ENCODE measurements at places on chromosomes 16 and 17. TPM values are rescaled to one million over a fixed set of nuclear protein-coding genes. Genes with fewer than 3 reads are reported as not detected.

- H3K27ac ChIP-seq = no peak overlapping the region
- DNase-seq = no peak
- no peaks in the 10 kb centered on the region for H3K27me3 ChIP-seq
- no peak overlapping the region for H3K4me3 ChIP-seq
- no peaks in the 10 kb centered on the region for H3K36me3 ChIP-seq
Measured at GRCh38 chr17:72004011-72004427, 116.8 kb upstream of the SOX9 start.

GRCh38 chr16:16100631-16101030, 122.7 kb downstream of the ABCC6 start:
- H3K27me3 ChIP-seq = no peaks in the 10 kb centered on the region
- no peak overlapping the region for H3K4me3 ChIP-seq
- DNase-seq = no peak
- H3K4me1 ChIP-seq = no peaks in the 10 kb centered on the region
- H3K36me3 ChIP-seq = no peaks in the 10 kb centered on the region

GRCh38 chr16:48958681-48959080, 323.0 kb downstream of the CBLN1 start:
- no peak for DNase-seq
- H3K4me3 ChIP-seq = no peak overlapping the region
- no peaks in the 10 kb centered on the region for H3K27me3 ChIP-seq
- no peak overlapping the region for H3K27ac ChIP-seq
- no peaks in the 10 kb centered on the region for H3K36me3 ChIP-seq

- no peaks in the 10 kb centered on the region for H3K36me3 ChIP-seq
- H3K27me3 ChIP-seq = no peaks in the 10 kb centered on the region
- H3K4me1 ChIP-seq = peaks cover 1% of the 10 kb centered on the region
Measured at GRCh38 chr16:9868606-9869149, 313.6 kb downstream of the GRIN2A start.

DNA sequence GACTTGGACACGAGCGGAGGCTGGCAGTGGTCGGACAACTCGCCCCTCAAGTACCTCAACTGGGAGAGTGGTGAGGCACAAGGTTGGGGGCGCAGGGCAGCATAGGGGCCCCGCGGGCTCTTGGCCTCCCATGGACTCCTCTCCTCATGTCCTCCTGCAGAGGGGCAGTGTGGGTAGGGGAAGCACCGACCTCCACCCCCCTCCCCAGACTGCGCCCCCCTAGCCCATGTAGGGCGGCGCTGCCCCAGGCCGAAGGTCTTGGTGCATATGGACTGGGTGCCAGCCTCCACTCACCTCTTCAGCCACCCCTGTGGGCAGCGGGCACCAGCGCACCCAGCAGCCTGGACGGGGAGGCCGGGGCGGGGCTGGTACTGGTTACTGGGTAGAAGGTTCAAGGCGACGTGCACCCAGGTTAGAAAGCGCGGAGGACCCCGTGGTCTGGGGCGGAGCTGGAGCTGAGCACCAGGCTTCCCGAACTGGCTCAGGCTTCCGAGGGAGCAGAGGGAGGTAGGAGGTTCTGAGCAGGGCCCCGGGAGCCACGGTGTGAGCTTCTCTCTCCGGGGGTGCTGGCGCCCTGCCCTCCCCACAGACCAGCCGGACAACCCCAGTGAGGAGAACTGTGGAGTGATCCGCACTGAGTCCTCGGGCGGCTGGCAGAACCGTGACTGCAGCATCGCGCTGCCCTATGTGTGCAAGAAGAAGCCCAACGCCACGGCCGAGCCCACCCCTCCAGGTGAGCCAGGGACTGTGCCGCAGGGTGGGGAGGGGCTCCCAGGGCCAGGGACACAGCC, 39.5 kb downstream of the MRC2 start:
- no peak for DNase-seq
- H3K27me3 ChIP-seq = no peaks in the 10 kb centered on the region
- H3K4me3 ChIP-seq = no peak overlapping the region
- H3K36me3 ChIP-seq = no peaks in the 10 kb centered on the region
- no peaks in the 10 kb centered on the region for H3K4me1 ChIP-seq
- no peak overlapping the region for H3K27ac ChIP-seq

DNA sequence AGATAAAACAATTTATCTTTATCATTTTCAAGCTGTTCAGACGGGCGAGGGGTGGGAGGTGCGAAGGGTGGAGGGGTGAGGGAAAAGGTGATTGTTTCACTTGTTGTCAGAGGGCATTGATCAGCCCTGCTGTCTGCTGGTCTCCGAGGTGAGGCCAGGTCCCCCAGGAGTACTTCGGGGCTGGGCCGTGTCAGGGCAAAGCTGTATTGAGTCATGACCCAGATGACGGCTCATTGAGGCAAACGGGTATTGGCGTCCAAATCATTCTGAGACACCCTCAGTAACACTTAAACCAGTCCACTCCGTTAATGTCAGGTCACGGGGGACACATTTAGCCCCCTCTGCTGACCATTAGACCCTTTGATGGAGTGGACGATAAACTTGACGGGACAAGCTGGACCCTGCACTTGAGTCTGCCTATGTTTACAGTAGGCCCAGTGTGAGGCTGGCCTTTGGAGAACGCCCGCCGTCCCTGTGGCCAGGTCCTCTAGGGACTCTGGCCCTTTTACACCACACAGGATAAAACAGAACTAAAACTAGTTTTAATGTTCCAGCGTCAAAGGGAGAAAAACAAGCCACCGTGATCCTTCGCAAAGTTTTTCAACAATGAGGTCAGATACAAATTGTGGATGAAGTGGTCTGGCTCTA, 502.2 kb upstream of the ZFHX3 start:
- H3K36me3 ChIP-seq = no peaks in the 10 kb centered on the region
- H3K4me1 ChIP-seq = peaks cover 34% of the 10 kb centered on the region
- H3K27me3 ChIP-seq = no peaks in the 10 kb centered on the region
- H3K27ac ChIP-seq = no peak overlapping the region

DNA sequence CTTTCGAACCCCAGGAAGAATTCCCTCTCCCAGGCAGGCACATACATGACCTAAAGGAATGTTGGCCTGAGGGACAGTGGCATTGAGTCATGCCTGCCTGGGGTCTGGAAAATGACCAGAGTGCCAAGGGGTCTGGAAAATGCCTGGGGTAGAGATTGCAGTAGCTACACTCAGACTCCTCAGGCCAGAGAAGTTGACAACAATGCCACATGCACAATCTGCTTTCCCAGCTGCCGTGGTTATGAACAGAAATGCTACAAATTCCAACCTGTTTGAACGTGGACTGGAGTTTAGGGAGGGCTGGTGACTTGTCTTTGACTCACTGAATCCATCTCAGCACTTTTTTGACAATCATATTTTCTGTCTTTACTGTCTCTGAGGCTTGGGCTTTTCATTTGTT, 250.0 kb downstream of the ABCC12 start:
- no peaks in the 10 kb centered on the region for H3K27me3 ChIP-seq
- H3K36me3 ChIP-seq = no peaks in the 10 kb centered on the region
- no peak overlapping the region for H3K27ac ChIP-seq
- no peaks in the 10 kb centered on the region for H3K4me1 ChIP-seq
- no peak overlapping the region for H3K4me3 ChIP-seq

- no peaks in the 10 kb centered on the region for H3K36me3 ChIP-seq
- H3K4me3 ChIP-seq = no peak overlapping the region
- no peaks in the 10 kb centered on the region for H3K27me3 ChIP-seq
Measured at GRCh38 chr16:12958366-12958765, 57.0 kb downstream of the SHISA9 start.

GRCh38 chr16:70740914-70741782, 55.3 kb upstream of the MTSS2 start:
- H3K4me3 ChIP-seq = no peak overlapping the region
- H3K36me3 ChIP-seq = no peaks in the 10 kb centered on the region
- H3K27ac ChIP-seq = no peak overlapping the region
- peaks cover 12% of the 10 kb centered on the region for H3K4me1 ChIP-seq
- DNase-seq = no peak

DNA sequence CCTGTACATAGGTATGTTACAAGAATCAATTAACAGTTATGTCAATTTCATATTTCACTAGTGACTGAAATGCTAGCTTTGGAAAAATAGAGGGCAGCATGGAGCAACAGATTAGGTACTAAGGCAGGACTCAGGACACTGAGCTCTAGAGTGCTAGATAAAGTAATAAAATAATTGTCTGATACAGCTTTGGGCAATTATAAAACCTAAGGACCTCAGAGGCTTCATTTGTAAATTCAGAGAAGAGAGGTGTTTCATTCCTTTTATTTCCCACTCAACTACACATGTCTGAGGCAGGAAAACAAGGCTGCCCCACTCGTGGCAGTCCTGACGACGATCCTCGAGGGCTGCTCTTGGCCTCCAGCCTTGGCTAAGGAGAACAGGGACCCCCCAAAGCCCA, 81.5 kb downstream of the CA4 start:
- peak; percentile 4 for DNase-seq
- H3K27ac ChIP-seq = no peak overlapping the region
- no peak overlapping the region for H3K4me3 ChIP-seq
- H3K27me3 ChIP-seq = no peaks in the 10 kb centered on the region

- no peaks in the 10 kb centered on the region for H3K4me1 ChIP-seq
- no peak for DNase-seq
Measured at GRCh38 chr16:57591870-57592485, 36.5 kb upstream of the ADGRG1 start.

GRCh38 chr16:1069154-1069553, 3.4 kb upstream of the SSTR5 start:
- peaks cover 17% of the 10 kb centered on the region for H3K4me1 ChIP-seq
- no peak overlapping the region for H3K27ac ChIP-seq
- H3K36me3 ChIP-seq = no peaks in the 10 kb centered on the region
- H3K27me3 ChIP-seq = peaks cover 44% of the 10 kb centered on the region
- no peak overlapping the region for H3K4me3 ChIP-seq

DNA sequence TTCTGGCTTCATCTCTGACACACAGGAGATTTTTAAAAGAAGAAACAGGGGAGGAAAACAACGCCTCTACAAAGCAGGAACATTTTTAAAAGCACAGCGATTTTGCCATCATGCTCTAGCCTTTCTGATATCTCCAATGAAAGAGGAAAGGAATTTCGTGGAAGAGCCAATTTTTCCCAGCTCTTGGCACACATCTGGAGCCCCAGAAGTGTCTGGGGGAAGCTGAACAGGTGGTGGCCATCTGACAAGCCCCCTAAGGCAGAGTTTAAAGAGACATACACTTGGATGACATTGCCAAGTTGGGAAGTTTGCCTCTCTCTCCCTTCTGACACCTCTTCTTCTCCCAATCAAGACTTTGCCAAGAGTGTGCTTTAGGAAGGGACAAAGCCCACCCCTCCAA, 82.1 kb downstream of the CCT6B start:
- no peak overlapping the region for H3K27ac ChIP-seq
- no peak overlapping the region for H3K4me3 ChIP-seq
- peaks cover 18% of the 10 kb centered on the region for H3K4me1 ChIP-seq
- no peaks in the 10 kb centered on the region for H3K36me3 ChIP-seq

DNA sequence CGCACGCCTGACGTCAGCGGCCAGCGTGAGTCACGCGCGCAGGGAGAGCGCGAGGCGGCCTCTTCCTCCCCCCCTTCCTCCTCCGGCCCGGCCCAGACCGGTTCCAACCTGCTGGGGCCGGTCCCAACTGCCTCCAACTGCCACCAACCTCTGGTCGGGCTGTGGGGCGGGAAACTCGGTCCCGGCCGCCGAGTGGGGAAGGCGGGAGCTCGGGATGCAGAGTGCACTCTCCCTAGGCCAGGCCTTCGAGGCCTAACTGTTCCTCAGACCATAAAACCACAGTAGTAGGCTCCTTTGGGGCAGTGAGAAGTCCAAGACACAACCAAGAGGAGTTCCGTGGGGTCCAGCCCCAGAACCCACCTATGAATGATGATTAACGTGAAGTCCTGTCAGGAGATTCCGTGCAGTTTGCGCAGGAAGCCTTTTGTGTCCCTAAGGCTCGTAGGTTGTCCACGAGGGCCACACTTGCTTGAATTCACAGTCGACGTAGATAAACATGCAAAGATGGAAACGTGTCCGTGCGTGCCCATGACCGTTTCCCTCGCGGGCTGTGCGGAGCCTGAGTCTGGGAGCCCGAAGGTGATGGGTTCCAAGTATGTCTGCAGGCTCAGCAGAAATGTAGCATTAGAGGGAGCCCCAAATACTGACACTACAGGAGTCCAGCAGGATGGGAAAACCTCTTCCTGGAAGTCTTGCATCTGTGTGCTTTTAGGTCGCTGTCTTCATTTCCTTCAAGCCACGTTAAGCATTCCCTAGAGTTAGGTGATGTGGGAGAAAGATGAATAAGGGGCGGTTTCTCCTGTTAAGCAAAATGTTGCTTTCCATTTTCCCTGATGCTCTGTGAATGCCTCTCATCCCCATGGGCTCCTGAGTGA, 647 bp downstream of the UNK start:
- peak overlapping the region; percentile 68 for H3K4me3 ChIP-seq
- H3K27me3 ChIP-seq = no peaks in the 10 kb centered on the region
- peak overlapping the region; percentile 100 for H3K27ac ChIP-seq
- DNase-seq = peak; percentile 93

- no peak for DNase-seq
- H3K4me3 ChIP-seq = no peak overlapping the region
- H3K36me3 ChIP-seq = peaks cover 18% of the 10 kb centered on the region
- H3K4me1 ChIP-seq = no peaks in the 10 kb centered on the region
- no peaks in the 10 kb centered on the region for H3K27me3 ChIP-seq
Measured at GRCh38 chr16:58187092-58187491, 10.8 kb downstream of the CSNK2A2 start.

GRCh38 chr17:67959510-67959909, 36.8 kb downstream of the C17orf58 start:
- DNase-seq = no peak
- peak overlapping the region; percentile 45 for H3K27ac ChIP-seq
- H3K27me3 ChIP-seq = no peaks in the 10 kb centered on the region
- H3K4me1 ChIP-seq = no peaks in the 10 kb centered on the region

GRCh38 chr16:9094011-9094846, 2.8 kb downstream of the HAPSTR1 start:
- no peaks in the 10 kb centered on the region for H3K27me3 ChIP-seq
- peaks cover 39% of the 10 kb centered on the region for H3K4me1 ChIP-seq
- no peak overlapping the region for H3K27ac ChIP-seq
- DNase-seq = no peak
- peaks cover 13% of the 10 kb centered on the region for H3K36me3 ChIP-seq

GRAPL gene
- total RNA-seq = not detected

ALOXE3 gene
- total RNA-seq = not detected

AATF gene
- total RNA-seq = 32.1 TPM

STAT5A gene
- total RNA-seq = 10.0 TPM

Data from neural progenitor cell (in vitro differentiated cells).